ENCODE measurements at places on chromosomes 1 and 21.

DNA sequence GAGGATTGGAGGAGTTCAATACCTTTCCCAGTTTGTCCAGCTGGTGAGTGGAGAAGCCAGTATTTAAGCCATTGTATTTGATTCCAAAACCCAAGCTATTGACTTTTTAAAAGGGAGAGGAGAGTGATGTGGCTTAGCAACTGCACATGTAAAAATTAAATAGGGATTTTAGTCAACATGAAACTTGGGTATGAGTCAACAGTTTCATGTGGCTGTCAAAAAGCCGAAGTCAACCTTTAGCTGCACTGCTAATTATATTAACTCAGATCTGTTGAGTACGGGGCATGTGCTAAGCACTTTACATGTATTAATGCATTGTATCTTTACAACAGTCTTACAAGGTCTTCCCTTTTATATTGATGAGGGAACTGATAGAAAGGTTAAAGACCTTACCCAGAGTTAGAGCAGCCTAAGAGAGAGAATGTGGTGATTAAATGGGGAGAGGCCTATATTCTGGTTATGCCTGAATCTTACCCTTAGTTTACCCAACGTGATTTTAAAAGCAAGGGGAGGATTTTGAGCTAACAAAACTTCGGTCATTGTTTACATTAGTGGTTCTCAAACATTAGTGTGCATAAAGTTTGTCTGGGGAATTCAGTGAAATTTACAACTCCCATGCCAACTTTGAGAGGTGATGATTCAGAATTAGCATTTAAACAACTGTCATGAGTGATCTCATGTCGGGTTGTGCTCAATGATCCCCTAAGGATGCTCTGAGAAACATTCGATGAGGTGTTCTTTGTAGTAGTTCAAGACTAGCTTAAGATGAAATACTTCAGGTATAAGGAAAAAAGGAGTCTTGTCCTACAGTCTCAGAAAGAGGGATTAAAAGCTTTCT is 6.9 kb upstream of the SLC35F3 start:
- no peak for DNase-seq

- no peak for DNase-seq
Measured at GRCh38 chr1:93033029-93033428, 46.1 kb upstream of the MTF2 start.

DNA sequence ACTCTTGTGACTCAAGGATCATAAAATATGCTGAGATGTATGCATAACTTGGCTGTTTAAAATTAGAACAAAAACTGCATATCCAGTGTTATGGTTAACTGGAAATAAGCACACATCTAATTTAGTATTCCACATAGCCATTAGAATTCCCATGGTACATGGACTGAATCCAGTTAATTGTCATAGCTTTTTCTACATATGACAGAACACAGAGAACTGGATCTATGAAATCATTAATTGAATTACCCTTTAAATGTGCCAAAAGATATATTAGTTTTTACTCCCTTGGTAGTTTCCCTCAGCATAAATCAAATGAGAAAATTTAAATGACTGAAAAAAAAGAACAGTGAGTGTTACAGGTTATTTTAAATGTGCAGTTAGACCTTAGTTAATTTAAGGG is 395.9 kb downstream of the NCAM2 start:
- no peak for DNase-seq

DNA sequence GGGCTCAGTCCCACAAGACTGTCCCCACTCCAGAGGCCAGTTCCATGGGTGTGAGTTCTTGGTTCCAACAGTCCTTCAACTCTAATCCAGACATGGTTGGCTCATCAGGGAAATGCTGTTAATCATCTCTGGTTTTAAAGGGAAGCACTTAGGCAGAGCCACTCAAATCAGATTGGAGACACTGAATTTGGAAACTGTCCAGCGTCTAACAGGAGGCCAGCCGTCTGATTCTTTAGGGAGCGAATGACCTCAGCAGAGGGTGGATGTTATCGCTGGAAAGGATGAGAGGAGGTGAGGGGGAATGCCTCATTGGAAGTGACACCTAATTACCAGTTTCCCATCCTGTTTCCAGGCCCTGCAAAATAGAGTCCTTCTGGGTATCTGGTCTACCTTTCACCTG is 22.8 kb upstream of the LRRC38 start:
- DNase-seq, result no peak

DNA sequence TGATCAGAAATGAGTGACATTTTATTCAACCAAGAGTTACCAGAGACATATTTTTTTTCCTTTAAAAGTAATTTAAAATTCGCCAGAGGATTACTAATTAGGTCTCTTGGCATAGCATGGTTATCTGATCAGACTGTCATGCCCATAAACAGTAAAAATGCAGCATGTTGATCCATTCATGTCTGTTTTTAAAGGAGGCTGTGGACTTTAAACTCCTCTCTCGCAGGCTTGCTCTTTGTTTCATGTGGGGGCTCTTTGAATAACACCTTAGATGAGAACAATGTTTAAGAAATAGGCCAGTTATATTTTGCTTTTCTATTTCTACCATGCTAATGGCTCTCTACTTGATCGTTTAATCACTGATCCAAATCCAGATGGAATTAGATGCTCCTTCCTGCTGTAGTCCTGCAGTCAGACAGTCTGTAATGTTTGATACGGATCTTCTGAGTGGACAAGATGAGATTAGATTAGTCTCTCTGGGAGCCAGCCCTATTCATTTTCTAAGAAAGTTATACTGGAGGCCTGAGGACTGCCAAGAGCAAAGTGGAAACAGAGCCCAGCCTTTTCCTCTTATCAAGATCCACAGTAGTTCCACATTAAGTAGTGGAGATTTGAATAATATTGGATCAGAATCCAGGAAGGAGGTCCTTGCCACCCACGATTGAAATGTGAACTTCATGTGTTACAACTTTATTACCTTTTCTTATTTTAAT is 197.4 kb downstream of the HS2ST1 start:
- no peak for DNase-seq
